Activated T-helper 1 cell treated with anti-CD3 and anti-CD28 coated beads, Interleukin-12 subunit alpha, Interleukin-12 subunit beta, Interleukin-2, Interleukin-4 antibody, amounts not matched to agents 30 ng/mL and 10 ng/mL and 1 ng/mL, durations not matched to agents 14 hours and 24 hours and 36 hours (primary cell): ENCODE measurements at places on chromosomes 16 and 17. TPM values are rescaled to one million over a fixed set of nuclear protein-coding genes. Genes with fewer than 3 reads are reported as not detected.

The NPIPB13 gene
- total RNA-seq: 11.0 and 20.0 TPM in 2 replicates

GRCh38 chr17:76416899-76417298 is 32.5 kb downstream of the SPHK1 start:
- DNase-seq: no peak
- no peak overlapping the region for H3K4me3 ChIP-seq
- peaks cover 3% of the 10 kb centered on the region for H3K36me3 ChIP-seq
- H3K27ac ChIP-seq: no peak overlapping the region
- H3K4me1 ChIP-seq: peaks cover 12% of the 10 kb centered on the region

GRCh38 chr17:76198702-76199101 is 41.6 kb downstream of the RNF157 start:
- no peak overlapping the region for H3K4me3 ChIP-seq
- no peaks in the 10 kb centered on the region for H3K27me3 ChIP-seq
- DNase-seq: no peak
- H3K36me3 ChIP-seq: peaks cover 63% of the 10 kb centered on the region

- DNase-seq: no peak
- H3K27me3 ChIP-seq: no peaks in the 10 kb centered on the region
- no peak overlapping the region for H3K4me3 ChIP-seq
- H3K36me3 ChIP-seq: no peaks in the 10 kb centered on the region
These were observed 397.5 kb downstream of the CDH11 start for GRCh38 chr16:64724339-64724738.

- DNase-seq: no peak
- H3K4me3 ChIP-seq: no peak overlapping the region
- H3K36me3 ChIP-seq: peaks cover 43% of the 10 kb centered on the region
- no peak overlapping the region for H3K27ac ChIP-seq
- no peaks in the 10 kb centered on the region for H3K27me3 ChIP-seq
These were observed 128.9 kb downstream of the DYNLRB2 start for GRCh38 chr16:80669673-80670072.

DNA sequence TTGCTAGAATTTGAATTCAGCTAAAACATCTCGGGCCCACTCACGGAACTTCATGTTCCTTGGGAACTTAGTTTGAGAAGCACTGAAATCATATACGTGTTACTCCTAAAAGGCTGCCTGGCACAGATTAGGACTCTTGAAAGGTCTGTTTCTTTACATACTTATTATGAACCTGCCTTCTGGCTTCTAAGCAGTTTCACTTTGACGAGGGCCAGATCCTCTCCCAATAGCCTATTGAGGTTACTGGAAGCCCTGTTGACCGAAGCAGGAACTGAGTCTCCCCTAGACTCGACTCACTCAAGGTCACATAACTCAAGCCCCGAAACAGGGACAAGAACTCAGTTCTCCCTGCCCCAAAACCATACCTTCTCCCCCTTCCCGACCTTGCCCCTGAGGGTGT is 121.9 kb upstream of the PLCG2 start:
- H3K4me3 ChIP-seq: no peak overlapping the region
- peaks cover 5% of the 10 kb centered on the region for H3K4me1 ChIP-seq
- no peak overlapping the region for H3K27ac ChIP-seq
- DNase-seq: no peak
- H3K36me3 ChIP-seq: peaks cover 13% of the 10 kb centered on the region
- no peaks in the 10 kb centered on the region for H3K27me3 ChIP-seq
